ENCODE measurements at places on chromosomes 7 and 10.

DNA sequence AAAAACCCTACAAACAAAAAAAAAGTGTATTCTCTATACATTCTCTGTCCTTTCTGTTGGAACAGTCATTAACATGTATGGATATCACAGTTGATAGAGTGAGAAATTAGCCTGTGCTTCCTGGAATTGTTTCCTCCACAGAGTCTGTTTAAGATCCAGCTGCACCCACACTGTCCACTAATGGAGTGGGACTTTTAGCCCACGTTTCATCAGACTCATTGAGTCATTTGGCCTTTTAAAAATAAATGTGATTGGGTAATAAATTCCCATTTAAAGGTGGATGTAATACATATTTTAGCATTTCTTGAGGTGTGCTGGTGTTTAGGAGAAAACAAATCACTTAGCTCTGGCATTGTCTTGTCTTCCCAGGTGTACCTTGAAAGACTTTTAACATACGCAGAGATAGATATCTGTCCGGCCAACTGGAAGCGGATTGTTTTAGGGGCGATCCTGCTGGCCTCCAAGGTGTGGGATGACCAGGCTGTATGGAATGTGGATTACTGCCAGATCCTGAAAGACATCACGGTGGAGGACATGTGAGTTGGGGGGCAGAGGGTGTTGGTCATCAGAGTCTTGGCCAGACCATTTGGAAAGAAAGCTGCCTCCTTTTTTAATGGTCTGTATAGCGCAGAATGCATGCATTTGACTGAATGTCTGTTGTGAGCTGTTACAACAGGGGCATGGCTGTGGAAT, 52.3 kb upstream of the GJD4 start:
- DNase-seq = no peak

GRCh38 chr10:124903111-124903510, 38.8 kb upstream of the ZRANB1 start:
- DNase-seq = no peak

- no peak for DNase-seq
Observed at GRCh38 chr7:43117095-43117494, 4.6 kb downstream of the HECW1 start.

GRCh38 chr7:142405122-142405765, 147.4 kb upstream of the PRSS58 start:
- DNase-seq = no peak

DNA sequence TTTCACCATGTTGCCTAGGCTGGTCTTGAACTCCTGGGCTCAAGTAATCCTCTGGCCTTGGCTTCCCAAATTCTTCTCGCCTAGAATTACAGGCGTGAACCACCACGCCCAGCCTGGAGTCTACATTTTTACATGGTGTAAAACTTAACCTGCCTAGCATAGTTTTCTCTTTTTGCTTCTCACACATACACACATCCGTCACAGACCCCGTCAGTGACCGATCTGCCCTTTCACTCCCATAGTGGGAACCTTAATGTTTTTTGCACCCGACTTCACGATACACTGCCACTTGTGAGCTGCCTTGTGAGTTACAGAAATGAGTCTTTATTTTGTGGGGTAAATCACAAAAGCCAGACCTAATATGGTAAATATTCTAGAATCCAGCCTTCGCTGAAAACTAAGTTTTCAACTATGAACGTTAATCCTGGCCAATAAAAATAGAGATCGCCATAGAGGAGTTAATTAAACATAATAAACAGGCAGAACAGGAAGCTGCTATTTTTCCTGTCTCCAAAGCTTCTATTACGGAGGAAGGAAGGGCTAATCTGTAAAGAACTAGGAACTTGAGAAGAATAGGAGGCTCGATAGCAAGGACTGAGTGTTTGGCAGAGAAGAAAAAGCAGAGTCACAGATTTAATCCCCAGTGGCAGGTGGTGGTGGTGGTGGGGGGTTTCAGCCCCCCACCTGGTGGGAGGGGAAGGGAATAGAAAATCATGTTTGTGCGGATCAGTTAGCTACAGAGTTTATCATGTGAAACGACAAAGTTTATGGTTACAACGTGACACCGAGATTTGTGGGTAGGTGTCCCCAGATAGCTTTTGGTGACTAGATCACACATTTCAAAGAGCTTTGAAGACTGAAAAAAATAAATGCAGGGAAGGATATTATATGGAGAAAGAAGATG, 14.7 kb upstream of the FAM171A1 start:
- no peak for DNase-seq

All from nucleus accumbens (tissue), 56 donors.